CD4-positive, alpha-beta T cell treated with Interleukin-4 for 1 hour (primary cell): ENCODE measurements at places on chromosomes 11 and 22.
A peak's percentile ranks its signal among the peaks of the same experiment; 100 is the strongest.

DNA sequence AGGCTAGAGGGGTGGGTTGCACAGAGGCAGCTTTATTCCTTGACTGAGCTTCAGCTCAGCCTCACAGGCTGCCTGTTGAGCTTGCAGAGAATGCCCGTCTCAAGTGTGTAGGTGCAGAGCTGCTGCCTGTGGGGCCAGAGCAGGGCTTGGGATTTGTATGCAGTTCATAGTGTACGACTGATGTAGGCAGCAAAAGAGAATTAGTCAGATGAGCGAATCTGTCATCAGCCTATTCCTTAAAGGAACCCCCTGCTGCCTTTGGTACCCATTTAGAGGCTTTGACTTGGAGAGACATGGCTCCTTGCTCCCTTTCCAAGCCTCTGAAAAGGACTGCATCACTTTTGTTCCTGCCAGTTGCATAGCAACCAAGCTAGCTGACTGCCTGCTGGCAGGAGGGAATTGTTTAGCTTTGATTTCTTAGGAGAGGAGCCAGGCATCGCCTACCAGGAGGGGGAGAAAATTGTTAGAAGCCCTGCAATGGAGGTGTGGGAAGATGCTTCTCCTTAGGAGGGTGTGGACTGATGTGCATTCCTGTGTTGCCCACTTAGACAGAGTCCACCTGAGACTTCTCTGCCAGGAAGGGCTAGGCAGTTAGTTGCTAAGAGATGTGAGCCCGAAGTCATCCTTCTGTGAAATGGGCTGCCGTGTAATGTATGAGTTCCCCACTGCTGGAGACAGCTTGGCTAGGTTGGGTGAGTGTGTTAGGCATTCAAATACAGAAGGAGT is 10.9 kb downstream of the ACO2 start:
- DNase-seq: no peak

- DNase-seq: no peak
Measured at GRCh38 chr11:9089061-9089460, 2.3 kb downstream of the SCUBE2 start.

DNA sequence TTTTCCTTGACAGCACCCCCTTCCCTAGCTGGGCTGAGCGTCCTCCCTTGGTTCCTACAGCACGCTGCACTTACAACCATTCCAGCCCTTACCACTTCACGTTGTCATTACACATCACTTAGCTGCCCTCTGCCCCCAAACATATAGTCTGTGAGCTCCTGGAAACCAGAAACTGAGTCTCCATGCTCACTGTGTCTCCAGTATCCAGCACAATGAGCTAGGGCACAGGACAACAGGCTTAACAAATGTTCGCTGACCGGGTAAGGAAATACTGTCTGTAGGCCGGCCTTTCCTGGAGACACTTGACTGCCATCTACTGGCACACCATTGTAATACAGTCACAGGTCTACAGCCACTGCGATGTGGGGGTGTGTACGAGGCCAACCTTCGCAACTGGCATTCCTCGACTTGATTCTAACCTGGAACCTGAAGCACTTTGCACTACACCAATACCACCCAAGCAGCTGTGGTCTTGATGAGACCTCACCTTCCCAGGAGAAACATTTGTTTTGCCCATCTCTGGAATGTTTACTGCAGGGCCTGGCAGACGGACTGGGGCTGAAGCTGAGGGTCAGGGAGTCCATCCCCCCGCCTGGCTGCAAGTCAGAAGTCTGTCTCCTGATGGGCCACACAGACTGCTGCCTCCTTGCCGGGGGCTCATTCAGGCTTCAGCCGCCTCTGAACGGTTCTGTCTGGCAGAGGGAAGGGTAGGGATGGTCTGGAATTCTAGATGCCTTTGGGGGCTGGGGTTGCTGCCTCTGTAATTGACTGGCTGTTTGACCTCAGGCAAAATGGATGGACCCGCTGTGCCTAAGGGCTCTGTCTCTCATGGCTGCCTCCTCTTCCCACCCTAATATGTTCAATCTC is 72.0 kb downstream of the SYN3 start:
- DNase-seq: peak; percentile 30

- no peak for DNase-seq
Measured at GRCh38 chr11:94751218-94751609, 16.9 kb upstream of the AMOTL1 start.

- DNase-seq: no peak
Measured at GRCh38 chr11:1099519-1100355, 25.1 kb downstream of the MUC2 start.

DNA sequence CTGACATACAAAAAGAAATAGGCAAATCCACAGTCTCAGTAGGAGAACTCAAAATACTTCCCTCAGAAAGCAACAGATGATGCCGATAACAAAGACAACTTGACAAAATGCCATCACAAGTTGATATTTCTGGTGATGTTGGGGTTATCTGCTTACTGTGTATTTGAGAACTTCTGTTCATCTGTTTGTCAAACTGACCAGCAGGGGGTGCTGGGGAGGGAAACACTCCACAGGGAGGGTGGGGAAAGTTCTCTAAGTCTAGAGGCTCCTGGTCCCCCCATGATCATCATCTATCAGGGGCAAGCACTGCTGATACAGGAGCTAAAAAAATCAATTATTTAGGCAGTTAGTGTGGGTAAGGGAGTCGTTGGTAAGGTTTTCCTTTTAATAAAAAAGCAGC is 19.2 kb downstream of the GLYATL1 start:
- DNase-seq: peak; percentile 30

- DNase-seq: no peak
Measured at GRCh38 chr11:31437742-31438435, 68.2 kb downstream of the DNAJC24 start.

GRCh38 chr11:1078191-1078601 is 3.5 kb downstream of the MUC2 start:
- DNase-seq: no peak

DNA sequence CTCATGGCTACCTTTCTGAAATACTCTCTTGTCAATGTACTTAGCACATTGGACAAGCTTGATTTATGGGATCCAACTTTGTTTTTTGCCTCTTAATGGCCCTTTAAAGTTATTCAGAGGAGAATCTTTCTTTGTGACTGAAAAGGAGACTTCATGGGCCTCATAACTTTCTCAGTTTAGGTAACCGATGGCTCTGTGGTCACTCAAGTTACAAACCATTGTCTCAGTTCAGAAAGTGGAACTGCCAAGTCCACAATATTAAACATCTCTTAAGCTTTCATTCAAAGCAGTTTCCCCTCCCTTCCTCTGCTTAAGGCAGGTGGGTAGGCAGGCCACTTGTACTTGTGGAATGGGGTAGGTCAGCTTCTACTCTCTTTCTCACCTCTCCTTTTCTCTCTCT is 12.3 kb upstream of the ARL14EP start:
- DNase-seq: no peak

DNA sequence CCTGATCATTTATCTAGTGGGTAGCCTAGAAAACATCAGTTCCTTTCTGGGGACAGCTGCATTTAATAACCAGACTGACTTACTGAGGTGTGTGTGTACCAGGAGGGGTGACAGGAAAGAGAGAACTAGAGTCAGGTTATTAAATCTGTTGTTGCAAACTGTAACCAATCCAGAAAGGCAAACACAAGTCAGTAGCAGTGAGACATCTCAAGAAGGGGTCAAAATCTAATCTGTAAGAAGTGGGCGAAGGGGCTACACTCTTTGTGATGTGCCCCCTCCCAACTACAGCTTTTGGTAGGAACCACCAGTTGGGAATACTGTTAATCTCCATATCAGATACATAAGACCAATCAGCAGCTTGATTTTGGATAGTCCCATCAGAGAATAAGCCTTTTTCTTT is 26.3 kb downstream of the CUL5 start:
- DNase-seq: no peak
